NCI-H146 (cell line): ENCODE measurements at places on chromosomes 6 and 20.

DNA sequence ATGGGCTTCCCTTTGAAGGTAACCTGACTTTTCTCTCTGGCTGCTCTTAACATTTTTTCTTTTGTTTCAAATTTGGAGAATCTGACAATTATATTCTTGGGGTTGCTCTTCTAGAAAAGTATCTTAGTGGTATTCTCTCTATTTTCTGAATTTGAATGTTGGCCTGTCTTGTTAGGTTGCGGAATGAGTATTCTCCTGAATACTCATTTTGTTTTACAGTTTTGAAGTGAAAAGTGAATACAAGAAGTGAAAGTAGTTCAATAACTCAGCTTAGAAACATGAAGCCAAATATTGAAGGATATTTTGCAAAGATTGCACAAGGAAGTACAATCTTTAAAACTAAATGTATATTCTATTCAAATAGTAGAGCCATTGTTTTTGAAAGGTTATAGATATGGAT lies 120.2 kb upstream of the MAP3K4 start:
- DNase-seq = no peak

DNA sequence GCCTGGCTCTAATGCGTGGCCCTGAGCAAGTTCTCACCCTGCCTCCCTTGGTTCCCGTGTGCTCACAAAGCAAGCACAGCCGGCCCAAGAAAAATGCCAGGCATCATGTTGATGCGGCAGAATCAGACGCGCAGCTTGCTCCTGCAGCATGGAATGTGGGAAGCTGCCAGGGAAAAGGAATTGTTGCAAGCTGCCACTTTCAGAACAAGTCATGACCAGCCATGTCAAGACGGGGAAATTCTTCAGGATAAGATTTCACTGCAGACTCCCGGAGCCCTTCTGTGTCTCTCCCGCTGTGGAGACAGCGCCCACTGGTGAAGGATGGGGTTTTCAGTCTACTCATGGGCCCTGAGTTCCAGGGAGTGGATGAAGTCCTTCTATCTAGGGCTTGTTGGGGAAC lies 4.6 kb downstream of the DACT2 start:
- no peak for DNase-seq

- no peak for DNase-seq
These were observed 35.5 kb upstream of the ME1 start for GRCh38 chr6:83466328-83466727.

DNA sequence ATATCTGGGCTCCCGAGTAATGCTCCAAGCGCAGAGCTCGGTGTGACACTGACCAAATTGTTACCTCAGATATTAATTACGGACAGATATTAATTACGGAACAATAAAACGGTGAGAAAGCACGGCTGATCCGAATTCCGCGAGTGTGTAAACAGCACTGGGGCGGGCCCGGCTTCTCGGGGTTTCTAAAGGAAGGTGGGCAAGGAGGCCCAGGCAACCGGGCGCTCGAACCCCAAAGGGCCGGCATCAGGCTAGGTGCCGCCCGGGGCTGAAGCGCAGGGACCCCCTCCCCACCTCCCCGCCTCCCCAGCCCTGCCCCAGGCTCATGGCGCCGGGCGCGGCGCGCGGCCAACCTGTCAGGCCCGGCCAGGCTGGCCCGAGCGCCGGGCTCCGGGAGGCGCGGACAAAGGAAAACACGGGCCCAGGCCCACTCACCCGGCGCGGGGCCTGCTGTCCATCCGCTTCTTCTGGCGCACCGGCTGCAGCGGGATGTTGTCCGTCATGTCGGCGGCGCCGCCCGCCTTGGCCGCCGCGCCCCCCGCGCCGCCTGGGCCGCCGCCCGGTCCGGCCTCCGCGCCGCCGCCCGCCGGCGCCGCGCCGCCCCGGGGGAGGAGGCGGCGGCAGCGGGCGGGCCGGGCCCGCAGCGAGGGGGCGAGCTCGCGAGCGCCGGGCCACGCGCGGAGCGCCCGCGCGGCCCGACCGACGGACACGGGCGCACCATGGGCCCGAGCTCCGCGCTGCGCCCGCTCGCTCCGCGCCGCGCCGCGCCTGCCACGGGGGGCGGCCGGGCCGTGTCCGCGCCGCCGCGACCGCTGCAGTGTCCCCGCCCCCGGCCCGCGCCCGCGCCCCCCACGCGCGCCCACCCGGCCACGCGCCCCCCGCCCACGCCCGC lies at the start of gene ATP9A:
Gene ATP9A (minus strand): TSS at position 524 of the 892 bp plus-strand sequence. CDS start 21 bp downstream, at position 503.
- peak; percentile 57 for DNase-seq

DNA sequence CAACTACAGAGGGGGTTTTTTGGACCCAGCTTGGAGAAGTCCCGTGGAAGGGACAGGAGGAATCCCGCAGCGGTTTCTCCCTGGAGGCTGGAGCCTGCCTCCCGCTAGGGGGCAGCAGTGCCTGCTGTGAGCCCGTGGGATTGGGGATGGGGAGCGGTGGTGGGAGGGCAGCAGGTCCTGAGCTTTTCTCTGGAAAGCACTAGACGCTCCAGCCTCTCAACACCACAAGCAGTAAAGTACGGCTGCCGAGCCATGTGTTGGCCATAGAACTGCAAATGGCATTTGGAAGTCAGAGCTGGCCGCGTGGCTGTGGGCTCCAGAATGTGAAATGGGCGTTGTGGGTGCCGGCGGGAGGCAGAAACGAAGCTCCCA lies 47.8 kb downstream of the GMPR start:
- peak; percentile 58 for DNase-seq

GRCh38 chr6:52551483-52552277 lies 25.2 kb downstream of the TRAM2 start:
- peak; percentile 94 for DNase-seq

- no peak for DNase-seq
These were observed 206.7 kb upstream of the AGPAT4 start for GRCh38 chr6:161480421-161481155.

GRCh38 chr20:58092871-58093270 lies 135.6 kb downstream of the ANKRD60 start:
- no peak for DNase-seq

GRCh38 chr6:135395136-135395535 lies 102.4 kb downstream of the AHI1 start:
- no peak for DNase-seq

DNA sequence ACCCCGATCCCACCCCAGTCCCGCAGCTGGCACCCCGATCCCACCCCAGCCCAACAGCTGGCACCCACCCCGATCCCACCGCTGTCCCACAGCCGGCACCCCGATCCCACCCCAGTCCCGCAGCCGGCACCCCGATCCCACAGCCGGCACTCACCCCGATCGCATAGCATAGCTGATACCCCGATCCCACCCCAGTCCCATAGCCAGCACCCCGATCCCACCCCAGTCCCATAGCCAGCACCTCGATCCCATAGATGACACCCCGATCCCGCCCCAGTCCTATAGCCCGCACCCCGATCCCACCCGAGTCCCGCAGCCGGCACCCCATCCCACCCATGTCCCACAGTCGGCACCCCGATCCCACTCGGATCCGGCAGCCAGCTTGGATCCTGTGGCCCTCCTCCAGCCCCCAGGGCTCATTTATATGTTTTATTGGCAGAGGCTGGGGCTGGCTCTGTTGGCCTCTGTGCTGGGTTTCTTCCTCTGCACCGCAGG lies 897 bp upstream of the GMEB2 start:
- DNase-seq = no peak

GRCh38 chr20:25278636-25279361 lies 30.9 kb downstream of the PYGB start:
- DNase-seq = no peak

GRCh38 chr20:63230800-63231268 lies 4.9 kb upstream of the BIRC7 start:
- DNase-seq = peak; percentile 56

GRCh38 chr20:16017656-16018055 lies 555.6 kb downstream of the KIF16B start:
- DNase-seq = no peak

- DNase-seq = no peak
These were observed 20.1 kb upstream of the FAXC start for GRCh38 chr6:99369533-99369932.

DNA sequence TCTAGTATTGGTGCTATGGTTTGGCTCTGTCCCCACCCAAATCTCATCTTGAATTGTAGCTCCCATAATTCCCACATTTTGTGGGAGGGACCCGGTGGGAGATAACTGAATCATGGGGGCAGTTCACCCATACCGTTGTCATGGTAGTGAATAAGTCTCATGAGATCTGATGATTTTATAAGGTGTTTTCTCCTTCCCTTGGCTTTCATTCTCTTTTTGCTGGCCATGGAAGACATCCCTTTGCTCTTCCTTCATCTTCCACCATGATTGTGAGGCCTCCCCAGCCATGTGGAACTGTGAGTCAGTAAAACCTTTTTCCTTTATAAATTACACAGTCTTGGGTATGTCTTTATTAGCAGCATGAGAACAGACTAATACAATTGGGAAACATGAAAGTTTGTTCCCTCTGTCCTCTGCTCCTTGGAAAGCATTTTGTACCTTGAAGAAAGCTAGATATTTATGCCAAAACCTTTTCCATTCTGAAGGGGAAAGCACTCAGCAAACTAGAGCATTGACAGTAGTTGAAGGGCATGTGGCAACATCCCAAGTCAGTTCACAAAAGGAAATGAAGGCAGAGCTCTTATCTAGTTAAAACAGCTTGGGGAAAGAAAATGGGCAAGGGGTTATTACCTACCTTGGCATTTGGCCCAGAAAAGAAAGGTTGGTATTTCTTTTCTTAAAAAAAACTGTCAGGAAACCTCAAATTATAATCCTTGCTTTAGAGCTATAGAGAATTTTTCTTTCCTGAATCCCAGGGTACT lies 10.7 kb upstream of the TNFAIP3 start:
- DNase-seq = no peak

GRCh38 chr6:77650098-77650663 lies 2.7 kb upstream of the MEI4 start:
- DNase-seq = peak; percentile 91

- DNase-seq = no peak
These were observed 296.8 kb downstream of the TENT5A start for GRCh38 chr6:81455641-81456040.

DNA sequence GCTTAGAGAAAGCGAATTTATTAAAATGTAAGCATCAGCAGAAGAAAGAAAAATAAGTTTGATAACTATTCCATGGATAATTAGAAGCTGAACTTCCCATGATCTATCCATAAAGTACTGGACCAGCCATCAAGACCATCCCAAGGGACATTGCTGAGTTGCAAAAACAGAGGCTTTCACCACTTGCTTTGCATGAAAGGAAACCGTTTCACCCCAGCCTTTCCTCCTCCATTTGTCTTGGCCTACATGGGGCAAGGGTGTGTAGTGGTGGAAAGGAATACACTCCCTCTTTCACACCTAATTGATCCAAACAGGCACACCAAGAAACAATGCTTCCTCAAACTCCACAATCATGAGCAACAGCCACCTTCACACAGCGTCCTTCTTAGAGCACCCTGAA lies 10.4 kb downstream of the HIVEP2 start:
- DNase-seq = no peak

DNA sequence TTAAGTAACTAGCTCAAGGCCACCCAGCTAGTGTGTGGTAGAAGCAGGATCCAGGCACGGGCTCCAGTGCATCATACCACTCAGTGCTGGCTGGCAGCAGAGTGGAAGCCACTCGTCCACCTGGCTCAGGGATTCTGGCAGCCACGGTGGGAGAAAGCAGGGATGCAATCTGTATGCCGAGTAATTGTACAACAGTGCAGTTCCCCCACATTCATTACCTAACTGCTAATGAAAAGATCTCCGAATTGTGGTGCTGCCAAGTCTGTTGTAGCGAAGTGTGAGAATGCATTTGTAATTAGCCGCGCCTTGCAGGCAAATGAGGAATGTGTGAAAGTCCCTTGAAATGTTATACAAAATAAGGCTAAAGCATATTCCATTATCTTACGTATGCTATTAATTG lies 29.0 kb downstream of the KCNG1 start:
- no peak for DNase-seq

DNA sequence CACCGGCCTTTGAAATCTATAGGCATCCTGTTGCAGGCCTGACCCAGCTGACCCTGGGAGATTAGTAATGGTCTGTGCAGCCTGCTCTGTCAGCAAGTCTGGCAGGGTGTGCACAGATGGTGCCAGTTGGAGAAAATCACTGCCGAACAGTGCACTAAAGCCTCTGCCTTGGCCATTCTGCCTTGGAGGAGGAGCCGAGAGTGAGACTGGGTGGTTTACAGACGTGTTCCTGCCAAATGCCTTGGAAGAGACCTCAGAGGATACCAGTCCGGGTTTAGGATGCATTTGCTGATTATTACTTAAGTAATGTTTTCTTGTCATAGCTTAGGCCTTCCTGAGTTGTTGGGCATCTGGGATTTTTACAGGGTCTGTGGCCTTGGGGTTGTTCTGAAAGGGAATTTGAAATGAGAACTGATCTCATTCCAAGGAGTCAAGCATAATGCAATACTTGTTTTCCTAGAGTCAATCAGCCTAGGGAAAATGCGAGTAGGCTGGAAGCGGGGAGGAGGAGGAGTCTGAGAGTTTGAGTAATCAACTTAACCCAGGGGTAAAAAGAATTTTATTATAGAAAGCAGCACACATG lies 292.1 kb downstream of the SOX4 start:
- no peak for DNase-seq

- no peak for DNase-seq
These were observed 39.1 kb upstream of the SGK1 start for GRCh38 chr6:134357022-134357487.

DNA sequence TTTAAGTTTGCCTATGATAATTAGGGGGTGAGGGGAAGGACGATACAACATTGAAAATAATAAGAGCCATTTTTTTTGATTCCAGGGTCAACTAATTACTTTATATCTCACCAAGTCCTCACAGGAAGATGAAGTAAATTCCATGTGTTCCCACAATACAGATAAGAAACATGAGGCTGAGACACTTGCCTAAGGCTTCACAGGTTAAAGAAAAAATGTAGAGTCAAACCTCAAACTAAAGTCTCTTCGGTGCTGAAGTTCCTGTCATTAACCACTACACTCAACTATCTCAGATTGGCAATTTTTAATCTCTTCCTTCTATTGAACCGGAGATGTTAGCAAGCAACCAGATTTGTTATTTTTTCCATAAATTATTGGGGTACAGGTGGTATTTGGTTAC lies 33.0 kb downstream of the MRAP2 start:
- DNase-seq = no peak

GRCh38 chr20:57408131-57408530 lies 16.9 kb downstream of the RBM38 start:
- DNase-seq = no peak

GRCh38 chr6:20197251-20197650 lies 15.0 kb downstream of the MBOAT1 start:
- DNase-seq = no peak

- no peak for DNase-seq
These were observed 9.7 kb upstream of the BPIFB1 start for GRCh38 chr20:33273117-33273851.

GRCh38 chr6:158703837-158704822 lies 54.3 kb downstream of the SYTL3 start:
- peak; percentile 57 for DNase-seq

- no peak for DNase-seq
These were observed 899.3 kb upstream of the MAP3K7 start for GRCh38 chr6:91486200-91486599.
